CD14-positive monocyte (primary cell): ENCODE measurements at places on chromosomes 16 and 17.

DNA sequence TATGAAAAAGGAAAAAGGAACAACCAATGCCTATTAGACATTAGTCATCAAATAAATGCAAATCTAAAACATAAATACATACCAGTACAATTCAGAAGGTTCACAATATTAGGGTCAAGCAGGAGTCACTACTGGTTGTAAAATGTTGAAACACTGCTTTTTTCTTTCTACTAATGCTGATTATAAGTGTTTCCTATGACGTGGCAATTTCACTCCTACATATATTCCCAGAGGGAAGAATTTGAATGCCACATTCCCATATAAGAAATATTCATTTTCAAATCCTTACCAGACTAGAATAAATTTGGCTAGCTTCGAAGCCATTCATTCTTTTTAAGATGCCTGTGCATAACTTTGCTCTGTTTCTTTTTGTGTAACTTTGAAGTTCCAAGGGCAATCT is 2.6 kb upstream of the KRTAP9-2 start:
- DNase-seq: no peak

- DNase-seq: no peak
Observed at GRCh38 chr16:2420035-2420434, 9.2 kb upstream of the CCNF start.

GRCh38 chr16:3938843-3939624 is 58.5 kb upstream of the CREBBP start:
- peak; percentile 51 for DNase-seq

- no peak for DNase-seq
Observed at GRCh38 chr17:44247876-44248736, 19.8 kb downstream of the SLC4A1 start.

GRCh38 chr16:47779201-47780016 is 318.3 kb downstream of the PHKB start:
- peak; percentile 3 for DNase-seq

- DNase-seq: no peak
Observed at GRCh38 chr17:19281161-19281560, 44.0 kb downstream of the EPN2 start.

DNA sequence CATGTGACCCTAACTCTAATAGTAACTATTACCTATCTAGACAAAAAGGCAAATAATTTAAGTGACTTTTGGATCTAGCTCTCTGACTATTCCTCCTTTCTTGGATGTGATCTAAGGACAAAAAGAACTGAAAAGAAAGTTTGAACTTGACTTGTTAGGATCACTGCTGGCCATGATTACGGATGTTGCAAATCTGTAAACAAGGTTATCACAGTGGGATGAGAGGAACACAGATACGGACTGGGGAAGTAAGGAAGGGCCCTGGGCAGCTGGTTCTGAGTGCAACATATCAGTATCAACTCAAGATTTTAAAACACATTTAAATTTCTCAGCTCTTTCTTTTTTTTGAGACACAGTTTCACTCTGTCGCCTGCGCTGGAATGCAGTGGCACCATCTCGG is 78.7 kb downstream of the MRM3 start:
- no peak for DNase-seq

DNA sequence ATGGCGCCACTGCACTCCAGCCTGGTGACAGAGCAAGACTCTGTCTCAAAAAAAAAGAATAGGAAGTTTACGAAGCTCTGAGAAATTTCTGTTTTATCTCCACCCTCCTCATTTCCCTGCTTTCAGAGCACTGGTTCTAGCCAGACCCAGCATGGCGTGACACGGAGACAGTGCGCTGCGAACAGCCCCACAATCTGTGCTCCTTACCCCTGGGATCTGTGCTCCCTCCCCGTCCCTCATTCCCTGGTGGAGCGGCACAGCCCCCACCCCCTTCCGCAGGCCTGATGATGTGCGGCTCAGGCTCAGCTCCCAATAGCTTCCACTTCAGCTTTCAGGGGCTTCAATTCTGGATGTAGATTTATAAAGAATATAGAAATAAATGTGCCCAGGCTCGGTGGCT is 56.1 kb upstream of the ENDOV start:
- no peak for DNase-seq

DNA sequence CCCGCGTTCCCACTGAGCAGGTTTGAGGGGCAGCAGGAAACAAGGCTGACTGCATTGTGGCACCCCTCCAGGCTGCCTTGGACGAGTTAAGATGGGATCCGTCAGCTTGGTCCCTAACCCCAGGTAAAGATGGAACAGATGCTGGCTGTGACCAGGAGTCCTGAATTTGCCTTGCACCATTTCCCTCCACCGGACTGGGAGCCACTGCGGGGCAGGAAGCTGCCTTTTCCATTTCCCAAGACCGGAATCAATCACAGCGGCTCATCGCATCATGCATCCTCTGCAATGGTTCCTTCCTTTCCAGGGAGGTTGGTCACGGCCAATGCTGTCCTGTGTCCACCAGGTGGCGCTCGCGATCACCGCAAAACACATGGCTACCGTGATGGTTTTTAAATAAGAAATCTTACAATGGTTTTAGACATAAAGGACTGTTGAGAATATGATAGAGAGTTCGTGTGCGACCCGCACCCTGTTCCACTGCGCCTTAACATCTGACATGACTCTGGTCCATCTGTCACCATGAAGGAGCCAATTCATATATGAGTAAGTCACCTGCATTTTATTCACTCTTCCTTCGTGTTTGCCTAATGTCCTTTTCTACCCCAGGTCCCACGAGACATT is 6.8 kb upstream of the MEAK7 start:
- DNase-seq: peak; percentile 77

- DNase-seq: peak; percentile 97
Observed at GRCh38 chr17:4130715-4131114, 12.1 kb downstream of the ZZEF1 start.

DNA sequence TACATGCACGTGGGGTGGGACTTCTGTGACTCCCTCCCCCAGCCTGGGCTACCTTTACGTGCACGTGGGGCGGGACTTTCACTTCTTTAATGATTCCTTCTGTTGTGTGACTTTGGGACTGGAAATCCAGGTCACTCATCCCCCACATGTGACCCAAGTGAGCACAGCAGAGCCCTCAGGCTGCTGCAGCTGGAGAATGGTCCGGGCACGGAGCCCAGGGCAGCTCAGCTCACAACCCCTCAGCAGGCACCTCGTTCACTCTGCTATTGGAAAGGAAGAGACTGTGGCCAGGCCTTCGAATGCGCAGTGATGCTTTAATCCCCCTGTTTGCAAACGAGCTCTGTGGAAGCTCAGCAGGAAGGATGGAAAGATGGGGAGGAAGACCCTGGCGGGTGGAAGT is 14.7 kb downstream of the DBNDD1 start:
- DNase-seq: no peak

- peak; percentile 4 for DNase-seq
Observed at GRCh38 chr16:10599626-10600025, 19.2 kb upstream of the EMP2 start.

- DNase-seq: peak; percentile 86
Observed at GRCh38 chr16:23826528-23827045, 9.2 kb upstream of the PRKCB start.

DNA sequence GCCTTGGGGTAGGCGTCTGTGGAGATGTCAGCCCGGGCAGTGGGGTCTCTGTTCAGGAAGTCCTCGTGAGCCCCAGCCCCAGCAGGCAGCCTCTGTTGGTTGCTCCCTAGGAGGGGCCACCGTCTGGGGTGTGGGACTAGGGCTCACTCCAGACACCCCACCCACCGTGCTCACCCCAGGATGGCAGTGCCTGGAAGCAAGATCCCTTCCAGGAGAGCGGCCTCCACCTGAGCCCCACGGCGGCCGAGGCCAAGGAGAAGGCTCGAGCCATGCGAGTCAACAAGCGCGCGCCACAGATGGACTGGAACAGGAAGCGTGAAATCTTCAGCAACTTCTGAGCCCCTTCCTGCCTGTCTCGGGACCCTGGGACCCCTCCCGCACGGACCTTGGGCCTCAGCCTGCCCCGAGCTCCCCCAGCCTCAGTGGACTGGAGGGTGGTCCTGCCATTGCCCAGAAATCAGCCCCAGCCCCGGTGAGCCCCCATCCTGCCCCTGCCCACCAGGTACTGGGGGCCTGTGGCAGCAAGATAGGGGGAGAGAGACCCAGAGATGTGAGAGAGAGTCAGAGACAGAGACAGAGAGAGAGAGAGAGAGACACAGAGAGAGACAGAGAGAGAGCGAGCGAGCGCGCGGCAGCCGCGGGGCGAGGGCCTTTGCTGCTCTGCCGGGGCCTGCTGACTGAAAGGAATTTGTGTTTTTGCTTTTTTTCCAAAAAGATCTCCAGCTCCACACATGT is 9.8 kb downstream of the NTHL1 start:
- no peak for DNase-seq

DNA sequence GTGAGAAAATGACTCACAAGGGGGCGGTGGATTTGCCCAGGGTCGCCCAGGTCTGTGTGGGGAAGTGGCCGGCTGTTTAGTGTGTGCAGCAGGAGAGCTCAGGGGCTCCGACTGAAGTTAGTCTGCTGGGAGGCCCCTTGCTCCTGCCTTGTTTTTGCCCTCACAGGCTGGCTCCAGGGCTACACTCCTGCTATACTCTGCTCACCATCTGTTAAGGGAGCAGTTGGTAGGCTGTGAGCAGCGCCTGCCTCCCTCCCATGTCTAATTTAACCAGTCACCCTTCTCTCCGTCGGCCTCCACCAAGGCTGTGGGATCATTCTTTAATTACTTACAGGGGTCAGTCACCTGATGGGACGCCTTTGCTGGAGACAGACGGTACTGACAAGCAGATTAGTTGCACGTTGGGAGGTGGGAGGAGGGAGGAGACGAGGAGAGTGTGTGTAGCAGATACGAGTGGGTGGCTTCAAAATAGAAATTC is 35.5 kb downstream of the KSR1 start:
- DNase-seq: no peak

GRCh38 chr17:76700270-76700616 is 10.5 kb downstream of the MXRA7 start:
- DNase-seq: no peak

DNA sequence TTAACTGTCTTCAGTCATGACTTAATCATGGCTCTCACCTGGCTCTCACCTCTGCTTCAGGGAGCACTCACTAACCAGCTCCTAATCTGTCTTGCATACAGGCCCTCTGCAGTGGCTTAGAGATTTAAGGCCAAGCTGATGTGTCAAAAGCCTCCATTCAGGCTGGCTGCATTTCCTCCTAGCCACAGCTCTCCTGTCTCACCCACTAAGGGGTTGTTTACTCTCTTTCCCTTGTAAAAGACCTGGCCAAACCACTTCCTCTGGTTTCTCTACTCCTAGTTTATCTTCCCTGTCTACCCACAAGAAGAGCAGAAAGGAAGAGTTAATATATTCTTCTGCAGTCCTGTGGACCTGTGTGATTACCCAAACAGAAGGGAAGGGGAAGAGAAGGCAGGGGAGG is 9.3 kb upstream of the ASIC2 start:
- DNase-seq: no peak

DNA sequence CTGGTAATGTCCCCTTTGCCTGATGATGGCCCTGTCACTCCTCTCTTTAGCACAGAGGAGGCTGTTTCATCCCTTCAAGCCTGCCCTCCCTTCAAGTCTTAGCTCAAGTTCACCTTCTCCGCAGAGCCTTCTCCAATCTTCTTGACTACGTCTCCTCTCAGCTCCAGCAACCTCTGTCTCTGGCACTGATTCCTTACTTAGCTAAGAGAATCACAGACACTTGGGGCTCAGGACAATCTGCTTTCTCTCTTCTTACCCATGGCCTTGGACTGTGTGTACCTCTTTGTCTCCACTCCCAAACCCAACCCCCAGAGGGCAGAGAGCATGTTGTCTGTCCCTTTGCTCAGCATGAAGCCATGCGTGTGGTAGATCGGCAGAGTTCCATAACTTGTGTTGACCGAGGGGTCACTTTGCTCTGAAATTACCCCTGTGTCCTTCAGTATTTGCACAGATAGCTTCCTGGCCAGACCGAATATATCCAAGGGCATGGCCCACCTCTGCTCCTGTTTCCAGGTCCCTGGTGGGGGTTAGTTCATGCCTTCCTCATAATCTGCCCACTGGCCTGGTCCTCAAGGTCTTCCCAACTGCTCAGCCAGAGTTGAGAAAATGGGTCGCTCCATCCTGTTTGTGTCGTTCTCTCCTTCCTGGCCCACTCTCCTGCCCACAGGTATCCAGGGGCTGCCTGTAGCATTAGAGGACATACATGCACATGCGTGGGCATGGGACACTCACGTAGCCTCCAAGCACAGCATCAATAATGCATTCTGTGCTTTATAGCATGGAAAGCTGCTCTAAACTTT is 41.6 kb downstream of the MAPT start:
- DNase-seq: no peak

GRCh38 chr16:55469821-55470532 is 9.0 kb upstream of the MMP2 start:
- DNase-seq: no peak

DNA sequence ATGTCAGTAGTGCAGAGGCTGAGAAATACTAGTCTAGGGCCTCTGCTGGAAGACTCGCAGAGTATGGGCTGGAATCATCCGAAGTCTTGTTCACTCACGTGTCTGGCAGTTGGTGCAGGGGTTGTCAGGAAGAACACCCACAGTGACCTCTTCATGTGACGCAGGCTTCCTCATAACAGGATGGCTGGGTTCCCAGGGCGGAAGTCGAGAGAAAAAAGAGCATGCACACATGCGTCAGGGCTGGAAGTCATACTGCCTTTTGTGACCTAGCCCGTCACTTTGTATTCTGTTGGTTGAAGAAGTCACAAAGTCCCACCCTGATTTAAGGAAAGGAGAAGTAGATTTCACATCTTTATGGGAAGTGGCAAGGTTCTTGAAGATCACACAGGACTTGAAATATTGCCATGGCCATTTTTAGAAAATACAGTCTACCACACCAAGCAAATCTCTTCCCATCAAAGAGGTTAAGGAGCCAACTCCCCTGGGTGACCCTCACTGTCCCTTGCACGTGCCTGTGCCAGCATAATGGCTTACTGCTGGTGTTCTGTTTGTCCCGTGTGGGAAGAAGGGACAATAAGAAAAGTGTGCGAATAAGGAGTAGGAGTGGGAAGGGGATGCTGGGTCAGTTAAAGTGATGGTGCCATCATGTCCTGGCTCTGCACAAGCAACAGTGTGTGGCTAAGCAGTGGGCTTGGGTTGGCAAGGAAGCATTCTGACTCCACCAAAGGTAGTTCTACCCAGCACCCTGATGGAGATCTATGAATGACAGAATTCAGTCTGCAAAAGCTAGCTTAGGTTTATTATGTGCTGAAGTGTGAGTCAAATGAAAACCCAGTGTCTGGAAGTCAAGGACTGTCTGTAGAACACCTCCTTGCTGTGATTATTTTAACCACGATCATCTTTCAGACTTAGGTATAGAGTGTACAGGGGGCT is 28.1 kb downstream of the HEATR3 start:
- peak; percentile 97 for DNase-seq

GRCh38 chr16:77221482-77221881 is 22.3 kb downstream of the SYCE1L start:
- no peak for DNase-seq
